ENCODE measurements at places on chromosomes 16 and 17.

DNA sequence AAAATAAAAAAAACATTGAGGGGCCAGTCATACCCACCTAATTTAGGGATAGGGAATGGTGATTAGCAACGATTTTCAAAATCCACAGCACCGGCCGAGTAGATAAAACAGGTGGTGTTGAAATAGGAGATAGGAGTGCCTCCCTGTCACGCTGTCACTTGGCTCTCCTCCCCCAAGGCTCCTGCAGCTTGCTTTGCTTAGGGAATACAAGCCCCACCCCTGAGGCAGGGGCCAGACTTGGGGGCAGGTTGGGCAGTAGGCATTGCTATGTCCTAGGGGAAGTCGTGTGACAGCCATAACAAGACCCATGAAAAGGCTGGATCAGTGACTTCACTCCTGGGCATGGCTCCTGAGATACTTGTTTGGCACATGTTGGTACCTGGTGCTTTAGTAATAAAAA lies 25.8 kb downstream of the POLR2A start:
- no peak for DNase-seq

GRCh38 chr17:29212681-29213121 lies 32.5 kb upstream of the MYO18A start:
- DNase-seq: no peak

DNA sequence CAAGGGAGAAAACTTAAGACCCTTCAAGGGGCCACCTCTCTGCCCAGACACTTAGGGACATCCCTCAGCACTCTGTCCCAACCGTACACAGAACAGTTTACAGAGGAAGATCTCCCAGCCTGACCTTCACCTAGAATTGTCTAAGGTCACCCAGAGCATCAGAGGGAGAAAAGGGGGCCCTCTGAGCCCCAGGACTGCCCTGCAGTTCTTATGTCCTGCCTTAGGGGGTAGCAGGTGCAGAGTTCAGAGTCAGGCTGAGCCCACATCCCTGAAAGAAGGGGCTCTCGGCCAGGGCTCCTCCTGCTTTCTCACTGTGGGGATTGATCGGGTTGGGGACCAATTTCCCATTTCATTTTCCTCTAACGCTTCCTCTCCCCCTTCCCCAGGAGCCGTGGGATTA lies 15.4 kb downstream of the CA4 start:
- DNase-seq: no peak

DNA sequence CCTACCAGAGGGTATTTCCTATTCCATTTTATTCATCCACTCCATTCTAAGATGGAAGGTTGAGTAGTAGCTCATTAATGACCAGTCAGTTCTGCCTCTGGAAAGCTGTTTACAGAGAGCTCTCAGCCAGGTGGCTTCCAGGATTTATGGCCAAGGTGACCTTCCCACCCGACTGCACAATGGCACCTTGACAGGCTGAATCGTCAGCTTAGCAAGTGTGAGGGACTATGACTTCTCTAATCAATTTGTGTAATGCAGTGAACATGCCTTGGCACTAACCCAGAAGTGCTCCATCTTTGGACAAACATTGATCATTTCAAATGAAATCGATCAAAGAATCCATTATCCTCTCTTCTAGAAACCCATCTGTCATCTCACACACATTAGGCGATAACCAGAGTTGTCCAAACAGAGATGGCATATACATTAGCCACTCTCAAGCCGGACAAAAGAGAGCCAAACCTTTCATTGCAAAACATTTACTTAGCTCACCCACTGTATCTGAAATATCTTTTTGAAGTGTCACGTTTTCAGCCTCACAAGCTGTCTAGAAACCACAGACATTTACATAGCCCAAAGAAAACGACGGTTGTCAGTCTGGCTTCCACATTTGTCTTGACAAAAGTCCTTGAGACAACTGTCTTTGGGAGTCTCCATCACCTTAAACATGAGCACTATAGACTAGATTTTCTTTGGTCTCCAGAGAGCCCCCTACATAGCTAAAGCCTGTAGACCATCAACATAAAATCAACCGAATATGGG lies 35.6 kb downstream of the CLEC3A start:
- no peak for DNase-seq

- DNase-seq: no peak
Measured at GRCh38 chr16:57608462-57609113, 19.8 kb upstream of the ADGRG1 start.

DNA sequence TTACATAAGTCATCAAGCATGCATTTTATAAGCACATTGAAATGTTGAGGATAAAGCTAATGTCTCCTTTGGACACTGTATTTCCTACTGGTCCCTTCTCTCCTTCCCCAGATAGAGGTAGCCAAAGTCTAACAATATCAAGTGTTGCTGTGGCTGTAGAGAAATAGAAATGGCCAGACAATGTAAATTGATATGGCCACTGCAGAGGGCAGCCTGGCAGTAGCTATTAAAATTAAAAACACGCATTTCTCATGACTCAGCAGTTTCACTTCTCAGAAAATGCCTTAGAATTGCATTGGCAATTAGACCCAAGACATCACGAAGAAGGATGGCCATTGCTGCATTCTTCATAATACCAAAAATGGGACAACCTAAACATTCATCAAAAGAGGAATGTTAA lies 46.8 kb upstream of the MRTFB start:
- no peak for DNase-seq

GRCh38 chr16:55018881-55019280 lies 88.2 kb downstream of the IRX5 start:
- peak; percentile 63 for DNase-seq

- no peak for DNase-seq
Measured at GRCh38 chr17:3808701-3809100, 7.7 kb upstream of the ITGAE start.

DNA sequence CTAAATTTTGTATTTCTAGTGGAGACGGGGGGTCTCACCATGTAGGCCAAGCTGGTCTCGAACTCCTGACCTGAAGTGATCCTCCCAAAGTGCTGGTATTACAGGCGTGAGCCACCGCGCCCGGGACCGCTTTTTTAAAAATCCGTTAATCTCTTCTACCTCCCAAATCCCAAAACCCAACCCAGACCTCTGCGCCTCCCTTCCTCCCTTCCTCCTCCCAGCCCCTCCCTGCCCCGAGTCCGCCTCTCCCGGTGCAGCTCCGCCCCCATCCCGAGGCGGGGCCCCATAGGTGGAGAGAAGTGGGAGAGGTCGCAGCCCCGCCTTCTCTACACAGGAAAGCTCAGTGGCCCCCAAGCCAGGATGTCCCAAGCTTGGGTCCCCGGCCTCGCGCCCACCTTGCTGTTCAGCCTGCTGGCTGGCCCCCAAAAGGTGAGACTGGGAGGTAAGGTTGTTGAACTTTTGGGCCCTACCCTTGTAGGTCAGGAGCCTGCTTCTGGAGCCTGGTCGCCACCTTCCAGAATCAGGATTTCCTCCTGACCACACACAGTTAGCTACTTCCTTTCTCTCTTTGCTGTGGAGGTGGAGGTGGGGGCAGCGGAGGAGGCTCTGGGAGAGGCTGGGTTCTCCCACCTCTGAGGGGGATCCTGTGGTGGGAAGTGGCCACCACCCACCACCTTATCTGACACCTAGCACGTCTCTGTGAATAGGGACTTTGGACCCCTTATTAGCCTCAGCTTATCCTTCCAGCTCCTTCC lies at the start of gene TMEM92:
TSS of gene TMEM92 (plus strand) at position 325 of the 755 bp plus-strand sequence. CDS start at position 361, 36 bp downstream.
- DNase-seq: peak; percentile 90

DNA sequence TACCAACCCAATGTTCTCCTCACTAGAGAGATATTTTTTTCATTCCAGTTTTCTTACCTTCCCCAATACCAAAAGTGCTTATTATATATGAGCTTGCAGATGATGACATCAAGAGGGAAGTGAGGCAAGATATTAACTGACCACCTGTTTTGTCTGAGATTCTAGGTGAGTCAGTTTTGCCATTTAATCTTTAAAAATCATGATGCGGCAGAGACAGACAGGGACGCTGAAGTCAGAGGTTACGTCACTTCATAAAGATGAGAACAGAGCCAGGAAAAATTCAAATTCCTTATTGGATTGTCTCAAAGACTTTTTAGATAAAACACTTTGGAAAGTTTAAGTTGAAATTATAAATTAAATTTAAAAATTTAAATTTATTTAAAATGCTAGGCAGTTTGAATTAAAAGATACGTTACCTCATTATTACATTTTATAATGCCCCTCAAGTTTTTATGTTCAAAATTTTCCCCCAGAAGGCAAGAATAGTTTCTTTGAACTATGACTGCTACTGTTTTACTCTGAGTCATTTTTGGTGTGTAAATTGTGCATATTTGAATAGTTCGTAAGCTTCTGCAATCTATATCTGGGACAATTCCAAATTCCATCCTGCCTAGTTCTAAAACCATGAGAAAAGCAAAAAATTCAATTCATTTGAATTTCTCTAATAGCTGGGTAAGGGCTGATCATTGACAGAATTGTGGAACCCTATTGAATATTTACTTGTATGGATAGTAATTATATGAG lies 839.6 kb upstream of the GOT2 start:
- no peak for DNase-seq

DNA sequence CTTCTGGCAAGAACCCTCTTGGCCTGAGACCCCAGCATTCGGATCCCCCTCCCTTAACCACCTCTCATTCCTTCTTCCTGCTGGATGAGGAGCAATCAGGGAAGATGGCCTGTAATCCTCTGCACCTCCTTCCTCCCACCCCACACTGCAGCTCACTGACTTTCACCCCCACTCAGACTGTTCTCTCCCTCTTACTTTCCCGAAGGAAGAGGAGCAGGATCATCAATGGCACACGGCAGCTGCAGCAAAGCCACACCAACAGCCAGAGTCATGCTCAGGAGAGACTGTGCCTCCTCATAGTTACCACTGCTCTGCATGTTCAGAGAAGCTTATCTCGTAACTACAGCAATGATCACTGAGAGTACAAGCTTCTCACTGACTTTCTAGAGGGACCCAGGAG lies 10.1 kb upstream of the TMEM101 start:
- no peak for DNase-seq

DNA sequence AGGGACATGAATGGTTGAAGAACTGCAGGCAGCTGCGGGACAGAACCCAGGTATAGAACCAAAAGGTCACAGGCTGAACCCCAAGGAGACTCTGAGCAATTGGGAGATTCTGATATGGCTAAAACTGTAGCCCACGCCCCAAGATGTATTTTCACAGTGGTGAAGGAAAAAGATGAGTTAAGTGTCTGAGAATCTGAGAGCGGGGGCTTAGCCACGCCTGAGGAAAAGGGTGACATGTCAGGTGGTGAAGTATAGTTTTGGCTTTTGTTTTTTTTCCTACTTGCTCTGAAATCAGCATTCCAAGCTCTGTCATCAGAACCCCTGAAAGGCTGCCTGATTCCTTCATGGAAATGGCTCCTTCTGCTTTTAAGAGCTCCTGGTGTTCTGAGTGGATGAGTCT lies 73.3 kb downstream of the AKAP1 start:
- no peak for DNase-seq

GRCh38 chr17:76561799-76562268 lies 22.0 kb downstream of the PRCD start:
- no peak for DNase-seq

DNA sequence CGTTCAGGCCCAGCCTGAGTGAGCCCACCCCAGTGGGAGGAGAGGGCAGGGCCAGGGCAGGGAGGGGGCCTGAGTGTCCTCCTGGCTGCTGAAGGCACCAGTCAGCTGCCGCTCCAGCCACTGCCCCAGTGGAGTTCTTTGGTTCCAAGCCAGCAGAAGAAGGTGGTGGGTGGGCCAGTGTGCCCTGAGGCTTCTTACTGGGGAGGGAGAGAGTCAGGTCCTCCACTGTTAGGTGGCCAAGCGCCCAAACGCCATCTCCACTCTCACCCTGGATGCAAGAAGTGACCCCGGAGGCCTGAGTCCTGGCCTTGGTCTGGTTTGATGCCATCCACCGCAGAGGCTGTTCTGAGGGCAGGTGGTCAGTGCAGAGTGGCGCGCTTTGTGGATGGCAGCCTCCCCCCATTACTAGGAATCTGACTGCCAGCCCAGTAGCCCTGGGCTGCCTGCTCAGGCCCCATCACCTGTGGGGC lies 2.2 kb downstream of the RNF213 start:
- DNase-seq: no peak

- no peak for DNase-seq
Measured at GRCh38 chr16:30485818-30486436, 13.4 kb downstream of the ITGAL start.

DNA sequence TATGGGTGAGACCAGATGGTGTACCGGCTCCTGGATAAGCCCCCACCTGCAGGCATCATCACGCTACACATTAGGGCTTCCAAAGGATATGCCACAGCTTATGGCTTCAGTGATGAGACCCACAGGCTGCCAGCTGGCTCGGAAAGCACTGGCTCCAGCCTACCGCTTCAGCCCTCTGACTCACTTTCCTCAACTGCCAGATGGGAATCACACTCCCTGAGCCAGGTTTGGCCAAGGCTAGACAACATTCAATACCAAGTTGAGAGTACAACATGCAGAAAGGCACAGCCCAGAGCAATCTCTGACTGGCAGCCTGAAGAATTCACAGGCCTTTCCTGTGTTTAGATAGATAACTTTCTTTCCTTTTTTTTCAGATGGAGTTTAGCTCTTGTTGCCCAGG lies 10.3 kb downstream of the CENPV start:
- no peak for DNase-seq

GRCh38 chr17:50598487-50598886 lies 36.2 kb upstream of the ABCC3 start:
- no peak for DNase-seq

DNA sequence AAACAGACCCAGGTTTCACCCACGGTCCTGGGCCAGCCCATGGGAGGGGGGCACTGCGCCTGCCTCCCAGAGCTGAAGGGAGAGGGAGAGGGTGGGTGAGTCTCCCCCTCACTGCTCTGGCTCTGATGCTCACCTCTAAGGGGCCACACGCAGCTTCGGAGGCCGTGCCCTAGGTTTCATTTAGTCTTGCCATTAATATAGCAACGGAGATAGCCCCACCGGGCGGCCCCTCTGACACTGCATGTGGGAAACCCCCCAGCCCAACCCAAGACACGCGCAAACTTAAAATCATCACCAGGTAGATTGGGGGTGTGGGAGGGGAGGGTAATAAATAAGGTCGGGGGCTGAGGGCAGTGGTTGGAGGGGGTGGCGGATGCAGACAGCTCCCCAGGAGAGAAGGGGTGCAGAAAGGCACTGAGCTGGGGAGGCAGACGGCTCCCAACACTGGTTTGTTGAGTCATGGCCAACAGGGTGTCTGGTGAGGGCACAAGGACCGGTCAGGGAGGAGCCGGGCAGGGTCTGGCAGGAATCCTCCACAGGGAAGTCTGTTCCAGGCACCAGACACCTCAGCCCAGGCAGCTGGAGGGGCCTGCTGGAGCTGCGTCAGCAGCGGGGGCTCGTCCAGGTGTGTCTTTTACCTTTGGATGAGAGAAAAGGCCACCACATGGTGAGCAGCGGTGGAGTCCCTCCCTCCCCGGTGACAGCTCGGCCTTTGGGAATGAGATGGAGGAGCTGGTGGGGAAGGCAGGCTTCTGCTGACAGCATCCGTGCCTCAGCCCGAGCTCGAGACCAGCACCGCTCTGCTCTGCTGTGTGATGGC lies 32.0 kb upstream of the DOC2B start:
- DNase-seq: no peak

Measured in upper lobe of left lung (tissue), 6 donors.